Spinal cord (tissue), 10 donors: ENCODE measurements at places on chromosomes 1 and 21. TPM values are rescaled to one million over a fixed set of nuclear protein-coding genes. Genes with fewer than 3 reads are reported as not detected.

GRCh38 chr1:243267914-243268653 lies 12.2 kb downstream of the SDCCAG8 start:
- no peaks in the 10 kb centered on the region for H3K4me1 ChIP-seq
- DNase-seq, result no peak
- no peak overlapping the region for H3K27ac ChIP-seq
- no peaks in the 10 kb centered on the region for H3K27me3 ChIP-seq
- H3K36me3 ChIP-seq, result peaks cover 3% of the 10 kb centered on the region
- H3K4me3 ChIP-seq, result no peak overlapping the region

The KPRP gene
- not detected for total RNA-seq

DNA sequence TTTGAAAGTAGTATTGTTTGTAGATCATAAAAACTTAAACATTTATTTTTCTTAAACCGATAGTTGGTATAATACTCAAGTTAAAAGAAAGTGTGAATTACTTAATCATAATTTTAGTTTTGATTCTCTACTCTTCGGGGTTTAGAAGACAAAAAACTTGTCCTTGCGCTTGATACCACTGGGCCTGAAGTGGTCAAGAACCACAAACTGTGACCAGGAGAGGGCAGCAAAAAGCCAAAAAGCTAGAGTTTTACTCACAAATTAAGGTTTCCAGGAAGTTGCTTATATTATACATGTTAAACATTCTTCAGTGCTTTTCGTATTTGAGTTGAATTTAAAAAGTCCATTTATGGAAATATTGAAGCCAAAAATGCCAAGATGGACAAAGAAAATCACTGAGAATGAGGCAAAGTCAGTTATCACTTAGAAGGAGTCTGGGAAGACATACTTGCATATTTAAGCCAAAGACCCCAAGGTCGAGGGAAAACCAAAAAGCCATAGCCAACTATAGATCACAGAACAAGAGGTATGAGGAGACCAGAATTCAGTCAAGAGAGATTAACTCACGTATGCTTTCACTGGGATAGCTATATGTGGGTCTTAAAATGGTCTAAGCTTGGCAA lies 34.2 kb downstream of the EFCAB7 start:
- no peak overlapping the region for H3K27ac ChIP-seq
- H3K4me3 ChIP-seq, result no peak overlapping the region
- H3K27me3 ChIP-seq, result no peaks in the 10 kb centered on the region
- H3K4me1 ChIP-seq, result no peaks in the 10 kb centered on the region
- H3K36me3 ChIP-seq, result peaks cover 5% of the 10 kb centered on the region

The CFAP141 gene
- 0.66 TPM for total RNA-seq

- DNase-seq, result no peak
- H3K4me3 ChIP-seq, result no peak overlapping the region
- no peaks in the 10 kb centered on the region for H3K27me3 ChIP-seq
- H3K4me1 ChIP-seq, result no peaks in the 10 kb centered on the region
- H3K27ac ChIP-seq, result no peak overlapping the region
- H3K36me3 ChIP-seq, result no peaks in the 10 kb centered on the region
Observed at GRCh38 chr21:38400195-38400919, 97.9 kb downstream of the ERG start.

DNA sequence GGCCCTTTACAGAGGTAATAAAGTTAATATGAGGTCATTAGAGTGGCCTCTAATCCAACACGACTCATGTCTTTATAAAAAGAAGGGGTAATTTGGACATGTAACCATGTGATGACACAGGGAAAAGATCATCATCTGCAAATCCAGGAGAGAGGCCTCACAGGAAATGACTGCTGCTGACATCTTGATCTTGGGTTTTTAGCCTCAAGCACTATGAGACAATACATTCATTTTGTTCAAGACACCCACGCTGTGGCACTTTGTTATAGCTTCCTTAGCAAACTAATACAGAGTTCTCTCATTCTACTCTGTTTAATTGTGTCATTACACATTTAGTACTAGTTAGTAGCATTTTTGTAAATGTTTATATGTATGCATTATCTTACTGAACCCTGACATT lies 64.0 kb upstream of the RUNX1 start:
- H3K4me1 ChIP-seq, result no peaks in the 10 kb centered on the region
- no peaks in the 10 kb centered on the region for H3K27me3 ChIP-seq
- no peaks in the 10 kb centered on the region for H3K36me3 ChIP-seq
- no peak for DNase-seq
- H3K4me3 ChIP-seq, result no peak overlapping the region

GRCh38 chr1:178232949-178233348 lies 139.0 kb downstream of the RASAL2 start:
- H3K4me1 ChIP-seq, result no peaks in the 10 kb centered on the region
- DNase-seq, result no peak
- no peaks in the 10 kb centered on the region for H3K36me3 ChIP-seq
- H3K27ac ChIP-seq, result no peak overlapping the region

DNA sequence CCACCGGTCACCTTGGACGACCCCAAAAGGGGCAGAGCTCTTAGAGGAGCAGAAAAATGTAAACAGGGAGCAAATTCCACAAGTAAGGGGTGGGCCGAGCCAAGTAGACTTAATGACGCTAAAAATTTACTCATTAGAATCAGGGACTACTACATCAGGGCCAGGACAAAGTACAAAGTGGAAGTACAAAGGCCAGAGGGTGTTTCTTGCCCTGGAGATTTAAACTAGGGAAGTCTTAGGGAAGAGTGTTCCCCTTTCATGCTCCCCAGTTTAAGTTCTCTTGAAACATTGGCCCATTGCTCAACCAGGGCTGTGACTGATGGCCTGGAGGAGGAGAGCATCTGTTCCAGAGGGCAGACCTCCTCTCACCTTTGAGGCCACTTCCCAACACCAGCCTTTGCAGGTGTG lies 48.6 kb downstream of the BACH1 start:
- H3K27ac ChIP-seq, result no peak overlapping the region
- no peak overlapping the region for H3K4me3 ChIP-seq
- H3K27me3 ChIP-seq, result no peaks in the 10 kb centered on the region
- peaks cover 6% of the 10 kb centered on the region for H3K36me3 ChIP-seq
- no peak for DNase-seq

- no peak for DNase-seq
- no peak overlapping the region for H3K4me3 ChIP-seq
- H3K36me3 ChIP-seq, result no peaks in the 10 kb centered on the region
- H3K4me1 ChIP-seq, result no peaks in the 10 kb centered on the region
- H3K27me3 ChIP-seq, result no peaks in the 10 kb centered on the region
Observed at GRCh38 chr1:199619223-199619622, 408.3 kb upstream of the NR5A2 start.

- no peak for DNase-seq
- no peaks in the 10 kb centered on the region for H3K4me1 ChIP-seq
- no peak overlapping the region for H3K4me3 ChIP-seq
- H3K27ac ChIP-seq, result no peak overlapping the region
Observed at GRCh38 chr1:70617728-70618127, 206.7 kb downstream of the CTH start.

GRCh38 chr1:152143150-152143887 lies 15.7 kb downstream of the RPTN start:
- H3K27me3 ChIP-seq, result no peaks in the 10 kb centered on the region
- no peak overlapping the region for H3K4me3 ChIP-seq
- no peak for DNase-seq
- no peaks in the 10 kb centered on the region for H3K4me1 ChIP-seq

GRCh38 chr1:99570486-99571089 lies 75.3 kb upstream of the PALMD start:
- no peaks in the 10 kb centered on the region for H3K27me3 ChIP-seq
- H3K4me3 ChIP-seq, result no peak overlapping the region
- no peak overlapping the region for H3K27ac ChIP-seq
- DNase-seq, result peak; percentile 17
- no peaks in the 10 kb centered on the region for H3K36me3 ChIP-seq

The RGSL1 gene
- 0.11 TPM for total RNA-seq

GRCh38 chr1:164971921-164972415 lies 384.5 kb downstream of the LMX1A start:
- H3K36me3 ChIP-seq, result no peaks in the 10 kb centered on the region
- H3K4me3 ChIP-seq, result no peak overlapping the region
- H3K27me3 ChIP-seq, result no peaks in the 10 kb centered on the region
- peak; percentile 79 for DNase-seq
- H3K27ac ChIP-seq, result no peak overlapping the region

The AADACL3 gene
- not detected for total RNA-seq

DNA sequence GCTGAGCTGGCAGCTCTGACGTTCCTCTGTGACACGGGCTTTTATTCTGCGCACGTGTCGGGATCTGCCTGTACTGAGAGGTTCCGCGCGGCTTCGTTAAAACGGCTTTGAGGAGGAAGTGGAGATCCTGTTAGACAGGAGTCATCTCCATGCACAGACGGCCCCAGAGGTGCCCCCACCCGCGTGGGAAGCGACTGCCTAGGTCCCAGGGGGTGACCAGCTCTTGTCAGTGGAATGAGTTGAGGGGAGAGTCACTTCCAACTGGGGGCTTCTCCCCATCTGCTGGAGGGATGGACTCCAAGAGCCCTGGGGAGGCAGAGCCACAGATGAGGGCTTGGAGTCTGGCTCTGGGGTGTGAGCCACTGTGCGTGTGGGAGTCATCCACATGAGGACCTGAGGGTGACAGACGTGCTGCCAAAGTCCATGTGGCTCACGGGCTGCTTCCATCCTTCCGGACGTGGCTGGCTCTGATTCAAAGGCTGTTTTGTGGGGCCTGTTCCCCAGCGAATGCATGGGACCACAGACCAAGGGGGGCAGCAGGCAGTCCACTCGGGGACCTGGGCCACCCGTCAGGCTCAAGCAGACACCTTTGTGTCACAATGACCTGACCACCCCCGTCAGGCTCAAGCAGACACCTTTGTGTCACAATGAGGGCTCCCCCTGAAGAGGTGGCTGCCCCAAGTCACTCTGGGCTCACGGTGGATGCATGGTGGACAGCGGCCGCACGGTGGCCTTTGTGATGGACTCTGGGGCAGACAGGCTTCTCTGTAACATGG lies 26.8 kb downstream of the PTTG1IP start:
- no peak overlapping the region for H3K4me3 ChIP-seq
- peaks cover 4% of the 10 kb centered on the region for H3K27me3 ChIP-seq
- peak; percentile 62 for DNase-seq
- no peak overlapping the region for H3K27ac ChIP-seq

- H3K4me1 ChIP-seq, result peaks cover 6% of the 10 kb centered on the region
- no peaks in the 10 kb centered on the region for H3K36me3 ChIP-seq
- H3K27ac ChIP-seq, result no peak overlapping the region
Observed at GRCh38 chr1:246213036-246213435, 294.0 kb downstream of the SMYD3 start.

- no peaks in the 10 kb centered on the region for H3K36me3 ChIP-seq
- no peak for DNase-seq
- no peak overlapping the region for H3K4me3 ChIP-seq
- H3K4me1 ChIP-seq, result no peaks in the 10 kb centered on the region
- H3K27me3 ChIP-seq, result no peaks in the 10 kb centered on the region
Observed at GRCh38 chr1:59266180-59266926, 30.5 kb upstream of the FGGY start.

The SLC66A1 gene
- total RNA-seq, result 12.2 TPM

DNA sequence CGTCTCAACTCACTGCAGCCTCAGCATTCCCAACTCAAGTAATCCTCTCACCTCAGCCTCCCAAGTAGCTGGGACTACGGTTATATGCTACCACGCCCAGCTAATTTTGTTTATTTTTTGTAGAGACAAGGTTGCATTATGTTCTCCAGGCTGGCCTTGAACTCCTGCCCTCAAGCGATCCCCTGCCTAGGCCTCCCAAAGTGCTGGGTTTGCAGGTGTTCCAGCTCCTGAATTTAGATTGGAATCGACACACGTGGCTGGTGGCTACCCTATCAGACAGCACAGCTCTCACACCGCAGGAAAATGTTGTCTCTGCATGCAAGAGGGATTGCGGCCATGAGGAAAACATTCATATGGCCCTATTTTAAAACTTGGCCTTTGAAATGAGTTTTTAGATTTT lies 76.7 kb upstream of the GALNT2 start:
- no peaks in the 10 kb centered on the region for H3K36me3 ChIP-seq
- H3K27ac ChIP-seq, result no peak overlapping the region
- no peak overlapping the region for H3K4me3 ChIP-seq
- no peak for DNase-seq
- H3K4me1 ChIP-seq, result peaks cover 8% of the 10 kb centered on the region

- no peak overlapping the region for H3K27ac ChIP-seq
- no peaks in the 10 kb centered on the region for H3K27me3 ChIP-seq
Observed at GRCh38 chr21:36297938-36298572, 21.9 kb upstream of the MORC3 start.

DNA sequence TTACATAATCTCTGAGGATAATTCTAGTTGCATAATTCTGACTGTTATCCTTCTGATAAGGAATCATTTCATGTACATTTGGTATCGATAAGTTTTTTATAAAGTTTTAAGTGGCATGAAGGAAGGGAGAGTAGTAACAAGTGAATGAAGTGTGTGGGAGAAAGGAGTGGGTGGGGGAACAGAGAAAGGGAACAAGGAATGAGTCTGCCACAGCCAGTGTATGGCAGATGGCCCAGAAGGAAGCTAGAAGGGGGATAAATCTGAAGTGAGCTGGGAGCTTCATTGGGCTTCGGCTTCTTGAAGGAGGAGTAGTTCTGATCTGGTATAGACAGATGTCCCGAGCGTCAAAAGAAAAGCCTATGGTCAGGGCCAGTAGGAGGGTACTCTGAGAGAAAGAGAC lies 18.6 kb downstream of the ZBTB40 start:
- no peak for DNase-seq
- H3K36me3 ChIP-seq, result peaks cover 3% of the 10 kb centered on the region
- no peak overlapping the region for H3K27ac ChIP-seq
- peaks cover 11% of the 10 kb centered on the region for H3K4me1 ChIP-seq
- no peaks in the 10 kb centered on the region for H3K27me3 ChIP-seq

The CFHR2 gene
- total RNA-seq, result not detected

- no peaks in the 10 kb centered on the region for H3K27me3 ChIP-seq
- no peak for DNase-seq
- no peak overlapping the region for H3K4me3 ChIP-seq
- H3K27ac ChIP-seq, result no peak overlapping the region
Observed at GRCh38 chr21:44892095-44892494, 18.6 kb upstream of the PTTG1IP start.

DNA sequence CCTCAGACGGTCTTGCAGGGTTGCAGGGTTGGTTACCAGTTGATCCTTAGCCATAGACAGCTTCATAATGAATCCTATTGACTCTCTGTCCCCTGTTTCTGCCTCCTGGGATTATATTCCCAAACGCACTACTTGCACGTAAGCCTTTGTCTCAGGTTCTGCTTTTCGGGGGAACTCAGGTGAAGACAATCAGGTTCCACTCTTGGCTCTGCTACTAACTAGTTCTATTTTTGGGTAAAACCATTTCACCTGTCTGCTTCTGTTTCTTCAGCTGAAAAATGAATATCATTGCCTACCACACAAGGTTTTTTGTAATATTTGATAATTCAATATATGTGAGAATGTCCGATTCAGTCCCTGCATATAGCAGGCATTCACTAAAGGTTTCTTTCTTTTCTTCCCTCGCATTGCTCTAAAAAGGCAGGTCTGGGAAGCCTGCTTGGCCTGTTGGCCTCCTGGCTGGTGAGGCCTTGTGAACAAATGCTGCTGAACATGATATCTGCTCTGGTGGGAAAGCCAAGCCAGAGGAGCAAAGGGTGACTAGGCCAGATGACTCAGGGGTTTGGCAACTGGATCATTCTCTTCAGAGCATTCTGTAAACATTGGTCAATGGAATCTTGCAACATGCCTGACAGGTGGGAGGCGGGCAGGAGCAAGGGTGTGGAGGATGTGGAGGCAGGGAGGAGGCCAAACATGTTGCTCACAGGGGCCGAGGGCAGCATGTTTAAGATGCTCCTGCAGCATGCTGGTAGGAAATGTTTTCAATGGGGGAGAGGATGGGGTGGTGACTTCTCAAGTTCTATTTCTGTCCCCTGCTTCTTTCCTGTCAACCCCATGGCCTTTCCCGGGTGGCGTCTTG lies 23.8 kb downstream of the IER5 start:
- H3K4me1 ChIP-seq, result peaks cover 19% of the 10 kb centered on the region
- H3K27ac ChIP-seq, result no peak overlapping the region
- no peaks in the 10 kb centered on the region for H3K36me3 ChIP-seq
- H3K27me3 ChIP-seq, result no peaks in the 10 kb centered on the region
